Hematopoietic multipotent progenitor cell treated with erythropoietin and hydrocortisone succinate and interleukin-3 and kit ligand, for 6 days (in vitro differentiated cells): ENCODE measurements at places on chromosomes 12 and 14.

- no peak for DNase-seq
These were observed 30.6 kb upstream of the PPFIBP1 start for GRCh38 chr12:27493260-27493940.

DNA sequence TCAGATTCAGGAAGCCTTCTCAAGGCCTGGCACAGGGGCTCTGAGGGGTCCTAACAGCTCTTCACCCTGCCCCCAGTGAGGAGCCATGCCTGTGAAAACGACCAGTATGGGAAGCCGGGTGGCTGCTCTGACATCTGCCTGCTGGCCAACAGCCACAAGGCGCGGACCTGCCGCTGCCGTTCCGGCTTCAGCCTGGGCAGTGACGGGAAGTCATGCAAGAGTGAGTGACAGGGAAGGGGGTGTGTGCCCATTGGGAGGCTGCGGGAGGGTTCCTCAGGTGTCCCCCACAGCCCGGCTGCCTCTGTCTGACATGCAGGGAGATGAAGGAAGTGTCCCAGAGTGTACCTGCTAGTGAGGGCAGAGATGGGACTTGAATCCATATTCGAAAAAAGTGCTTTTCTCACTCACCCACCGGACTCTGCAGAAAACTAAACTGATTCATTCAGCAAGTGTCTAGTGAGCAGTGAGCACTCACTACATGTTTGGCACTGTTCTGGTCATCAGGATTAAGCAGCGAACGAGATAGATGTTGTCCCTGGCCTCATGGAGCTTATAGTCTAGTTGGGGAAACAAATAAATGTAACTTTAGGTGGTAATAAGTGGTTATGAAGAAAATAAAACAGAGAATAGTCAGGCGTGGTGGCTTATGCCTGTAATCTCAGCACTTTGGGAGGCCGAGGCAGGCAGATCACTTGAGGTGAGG lies 9.4 kb upstream of the LRP1-AS start:
- no peak for DNase-seq

DNA sequence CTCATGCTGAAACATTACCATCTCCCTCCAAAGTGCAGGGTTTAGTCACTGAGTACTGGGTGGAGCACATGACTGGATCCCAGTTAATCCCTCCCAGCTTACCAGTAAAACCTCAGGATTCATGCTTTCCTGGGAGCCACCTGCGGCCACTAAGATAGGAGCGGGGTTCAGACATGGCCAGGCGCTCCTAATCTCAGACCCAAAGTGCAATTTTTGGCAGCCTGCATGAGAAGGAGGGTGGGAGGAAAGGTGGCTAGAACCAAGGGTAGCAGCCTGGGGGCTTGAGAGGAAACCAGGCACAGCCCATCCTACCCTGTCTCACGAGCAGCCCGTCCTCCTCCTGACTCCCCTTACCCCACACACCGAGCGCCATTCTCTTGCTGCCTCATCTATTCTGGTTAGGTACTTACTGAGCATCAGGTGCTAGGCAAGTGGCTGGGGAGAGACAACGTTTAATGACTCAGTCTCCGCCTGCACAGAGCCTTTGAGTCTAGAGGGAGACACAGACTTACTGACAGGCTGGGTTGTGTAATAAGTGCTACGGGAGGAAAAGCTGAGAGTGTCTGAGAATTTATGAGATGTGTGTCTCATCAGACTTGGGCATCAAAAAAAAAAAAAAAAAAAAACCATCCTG lies 9.9 kb downstream of the GPRC5A start:
- DNase-seq: no peak

DNA sequence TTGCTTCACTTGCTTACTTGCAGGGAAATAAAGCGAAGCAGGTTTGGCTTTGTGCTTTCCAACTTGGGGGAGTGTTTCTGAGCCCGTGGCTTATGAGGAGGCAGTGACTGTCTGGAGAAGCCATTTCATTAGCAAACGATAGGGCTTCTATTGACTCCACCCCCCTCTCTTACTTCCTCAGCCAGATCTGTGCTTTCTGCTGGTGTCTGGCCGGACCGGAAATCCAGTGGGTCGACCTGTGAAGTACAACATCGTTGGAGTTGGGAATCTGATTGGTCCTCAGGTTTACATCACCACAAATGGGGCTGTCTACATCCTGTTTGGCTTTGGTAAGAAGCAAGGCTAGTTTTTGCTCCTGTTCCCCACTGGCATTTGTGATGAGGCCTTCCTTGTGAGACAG lies 22.3 kb downstream of the FAM234B start:
- no peak for DNase-seq

DNA sequence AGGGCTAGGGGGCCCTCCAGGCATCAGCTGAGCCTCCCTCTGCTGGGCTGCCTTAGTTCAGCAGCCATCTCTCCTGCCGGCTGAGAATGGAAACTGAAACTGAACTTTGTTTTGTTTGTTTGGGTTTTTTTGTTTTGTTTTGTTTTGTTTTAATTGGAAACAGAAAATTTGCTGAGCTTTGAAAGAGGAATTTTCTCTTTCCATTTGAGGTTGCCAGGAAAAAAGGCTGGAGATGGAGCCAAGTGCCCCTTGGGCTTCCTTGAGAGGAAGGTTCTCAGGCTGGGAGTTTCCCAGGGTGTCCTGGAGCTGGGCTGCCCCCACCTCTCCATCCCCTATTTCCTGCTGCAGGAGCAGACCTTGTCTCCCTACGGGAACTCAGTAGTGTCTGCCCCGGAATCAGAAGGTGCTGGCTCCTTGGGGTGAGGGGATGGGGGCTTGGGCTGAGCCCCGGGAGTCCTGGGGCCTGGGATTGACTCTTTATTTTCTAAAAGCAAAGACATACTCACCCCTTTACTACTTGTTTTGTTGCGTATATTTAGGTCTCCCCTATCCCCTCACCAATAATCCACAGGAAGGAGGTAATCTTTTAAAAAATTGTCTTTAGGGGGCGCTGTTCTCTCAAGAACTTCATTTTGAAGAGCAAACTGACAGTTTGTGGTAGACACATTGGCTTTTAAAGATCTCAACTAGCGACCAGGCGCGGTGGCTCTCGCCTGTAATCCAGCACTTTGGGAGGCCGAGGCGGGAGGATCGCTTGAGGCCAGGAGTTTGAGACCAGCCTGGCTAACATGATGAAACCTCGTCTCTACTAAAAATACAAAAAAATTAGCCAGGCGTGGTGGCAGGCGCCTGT lies 21.3 kb upstream of the OASL start:
- DNase-seq: peak; percentile 94

GRCh38 chr14:76293923-76294322 lies 82.0 kb upstream of the ESRRB start:
- no peak for DNase-seq

- DNase-seq: no peak
These were observed 96.0 kb upstream of the SLC38A4 start for GRCh38 chr12:46921764-46922133.

DNA sequence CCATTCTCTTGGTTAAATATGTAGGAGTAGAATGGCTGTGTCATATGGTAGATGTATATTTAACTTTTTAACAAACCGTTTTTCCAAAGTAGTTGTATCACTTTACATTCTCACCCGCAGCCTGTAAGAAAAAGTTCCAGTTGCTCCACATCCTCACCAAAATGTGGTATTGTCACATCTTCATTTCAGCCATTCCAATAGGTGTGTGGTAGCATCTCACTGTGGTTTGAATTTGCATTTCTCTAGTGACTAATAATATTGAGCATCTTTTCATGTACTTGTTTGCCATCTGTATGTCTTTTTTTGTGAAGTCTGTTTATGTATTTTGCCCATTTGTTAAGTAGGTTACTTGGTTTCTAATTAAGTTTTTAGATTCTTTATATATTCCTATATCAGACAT lies 78.6 kb downstream of the TBK1 start:
- DNase-seq: no peak

- no peak for DNase-seq
These were observed 20.9 kb downstream of the OAS2 start for GRCh38 chr12:112998987-112999767.

- no peak for DNase-seq
These were observed 14.5 kb downstream of the CBX5 start for GRCh38 chr12:54265364-54265812.

GRCh38 chr12:9065607-9065856 lies 50.2 kb downstream of the A2M start:
- no peak for DNase-seq

DNA sequence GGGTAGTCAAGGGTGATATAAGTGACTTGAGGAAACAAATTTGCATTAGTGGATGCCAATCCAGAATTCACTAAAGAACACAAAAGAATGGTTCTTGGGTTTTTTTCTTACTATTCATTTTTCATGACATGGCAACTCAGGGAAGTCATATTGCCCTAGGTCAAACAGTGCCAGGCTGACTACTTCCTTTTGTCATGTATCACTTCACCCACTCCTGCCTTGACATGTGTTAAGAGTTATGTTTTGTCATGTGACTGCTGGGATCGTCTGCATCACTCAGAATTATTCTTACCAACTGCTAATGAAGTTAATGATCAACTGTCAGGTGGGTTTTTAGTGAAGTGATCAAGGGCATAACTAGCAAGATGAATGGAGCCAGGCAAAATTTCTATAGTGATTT lies 74.2 kb downstream of the PRORP start:
- DNase-seq: no peak

GRCh38 chr12:40768125-40768864 lies 76.1 kb downstream of the CNTN1 start:
- no peak for DNase-seq

DNA sequence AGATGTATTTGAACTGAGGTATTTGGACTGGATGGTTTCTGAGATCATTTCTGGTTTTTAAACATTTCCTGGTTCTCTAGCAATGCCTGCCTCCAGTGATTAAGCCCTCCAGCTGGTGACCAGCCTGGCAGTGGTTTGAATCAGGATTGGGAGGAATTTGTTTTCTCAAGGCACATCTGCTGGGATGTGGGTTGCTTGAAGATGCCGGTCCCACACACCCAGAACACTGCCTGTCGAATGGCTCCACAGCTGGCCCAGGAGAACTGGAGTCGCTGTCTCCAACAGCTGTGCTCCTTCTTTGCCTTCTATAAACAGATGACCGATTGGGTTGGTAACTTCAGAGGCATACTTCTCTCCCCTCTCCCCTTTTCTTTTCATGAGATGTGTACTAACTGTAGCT lies 258.0 kb upstream of the DDHD1 start:
- DNase-seq: no peak

DNA sequence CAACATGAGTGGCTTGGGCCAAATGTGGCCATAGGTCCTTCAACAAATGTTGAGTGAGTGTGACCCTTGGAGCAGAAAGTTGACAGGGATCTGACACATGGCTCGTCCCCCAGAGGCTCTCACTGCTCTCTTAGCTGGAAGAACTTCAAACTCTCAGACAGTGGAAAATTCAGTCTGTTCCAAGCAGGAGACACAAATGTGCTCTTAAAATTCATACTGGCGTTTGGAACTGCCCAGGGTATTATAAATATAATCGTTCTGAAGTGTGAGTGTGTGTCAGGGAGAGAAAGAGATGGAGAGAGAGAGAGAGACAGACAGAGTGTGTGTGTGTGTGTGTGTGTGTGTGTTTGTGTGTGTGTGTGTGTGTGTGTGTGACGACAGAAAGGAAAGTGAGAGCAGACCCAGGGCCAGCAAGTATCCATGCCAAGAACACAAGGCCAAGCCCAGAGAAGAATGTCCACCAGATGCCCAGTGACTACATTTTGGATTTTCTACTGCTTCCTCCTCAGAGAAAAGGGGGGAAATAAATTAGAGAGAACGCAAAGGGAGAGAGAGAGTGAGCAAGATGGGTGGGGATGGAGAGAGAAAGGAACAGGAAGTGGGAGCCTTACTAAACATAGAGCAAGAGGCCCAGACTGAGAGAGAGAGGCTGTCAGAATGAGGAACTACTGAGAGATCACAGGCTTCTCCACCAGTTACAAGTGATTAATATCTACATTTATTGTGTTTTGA lies 193.6 kb upstream of the NUDT4 start:
- DNase-seq: peak; percentile 88

DNA sequence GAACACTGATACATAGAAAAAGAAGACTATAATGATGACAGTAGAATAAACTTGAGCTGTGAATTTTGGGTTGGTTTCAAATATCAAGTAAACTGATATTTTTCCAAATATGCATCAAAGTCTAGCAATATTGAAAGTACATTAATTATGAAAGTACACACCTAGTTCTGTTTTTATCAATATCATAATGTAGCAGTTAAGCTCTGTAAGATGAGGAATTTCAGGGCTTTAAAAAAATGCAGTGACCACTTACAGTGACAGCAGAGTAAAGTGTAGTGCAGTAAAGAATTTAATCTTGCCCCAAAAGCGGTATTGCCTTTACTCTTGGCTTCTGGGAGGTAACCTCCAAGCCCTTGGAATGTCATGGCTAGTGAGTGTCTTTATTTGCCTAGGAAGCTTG lies 102.9 kb upstream of the ABCD2 start:
- no peak for DNase-seq

- peak; percentile 47 for DNase-seq
These were observed 40.5 kb downstream of the MED13L start for GRCh38 chr12:116236976-116237375.

DNA sequence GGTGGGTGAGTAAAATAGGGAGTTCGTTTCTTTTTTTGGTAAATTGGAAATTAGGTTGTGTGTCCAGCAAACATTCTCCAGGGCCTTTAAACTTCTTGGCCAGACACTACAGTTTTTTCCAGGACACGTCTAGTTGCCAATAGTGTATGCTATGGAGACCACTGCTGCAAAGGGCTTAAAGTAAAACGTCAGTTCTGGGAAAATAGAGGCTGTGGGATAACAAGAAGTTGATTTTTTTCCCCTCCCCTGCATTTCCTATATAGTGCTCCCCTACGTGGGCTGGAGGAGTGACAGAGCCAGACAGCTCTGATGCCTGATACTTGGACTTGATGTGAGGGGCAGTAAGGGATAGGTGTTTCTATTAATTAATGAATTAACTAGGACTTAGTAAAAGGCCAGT lies 2.4 kb downstream of the ACVR1B start:
- no peak for DNase-seq

DNA sequence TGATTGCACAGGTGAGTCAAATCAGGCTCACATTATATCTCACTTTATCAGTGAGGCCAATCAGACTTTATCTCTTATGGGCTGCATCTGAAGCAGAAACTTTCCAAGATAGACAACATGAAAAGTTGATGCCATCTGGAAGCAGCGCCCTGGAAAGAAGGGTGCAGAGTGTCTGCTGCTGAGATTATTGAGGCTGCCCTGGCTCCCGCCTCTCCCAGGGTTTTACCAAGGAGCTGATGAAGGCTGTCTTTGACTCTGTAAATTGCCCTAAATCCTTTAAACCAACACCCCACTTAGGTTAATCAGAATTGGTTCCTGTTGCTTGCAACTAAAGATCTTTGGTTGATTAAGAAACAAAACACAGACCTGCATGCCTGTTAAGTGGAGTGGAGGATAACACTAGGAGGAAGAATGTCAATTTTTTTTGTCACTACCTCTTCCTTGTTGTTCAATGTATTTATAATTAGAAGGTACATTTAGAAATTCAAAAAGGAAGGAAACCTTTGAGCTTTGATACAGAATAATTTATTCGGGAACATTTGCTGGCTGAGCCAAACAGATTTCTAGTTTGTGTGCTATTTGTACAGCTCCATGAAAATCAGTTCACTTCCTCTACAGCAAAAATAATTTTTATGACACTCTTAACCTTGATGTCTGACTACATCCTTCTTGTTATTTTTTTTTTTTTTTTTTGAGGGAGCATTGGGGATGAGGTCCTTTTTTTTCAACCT lies 104.1 kb downstream of the VEZT start:
- no peak for DNase-seq

- no peak for DNase-seq
These were observed at the start of gene PIANP for GRCh38 chr12:6700646-6701051. PIANP (minus strand) TSS chr12:6700815; CDS start chr12:6698061, 2,754 bp downstream.

GRCh38 chr12:127275416-127275815 lies 991.6 kb upstream of the TMEM132C start:
- no peak for DNase-seq
